ENCODE measurements at places on chromosomes 3 and 15.
A peak's percentile ranks its signal among the peaks of the same experiment; 100 is the strongest.

DNA sequence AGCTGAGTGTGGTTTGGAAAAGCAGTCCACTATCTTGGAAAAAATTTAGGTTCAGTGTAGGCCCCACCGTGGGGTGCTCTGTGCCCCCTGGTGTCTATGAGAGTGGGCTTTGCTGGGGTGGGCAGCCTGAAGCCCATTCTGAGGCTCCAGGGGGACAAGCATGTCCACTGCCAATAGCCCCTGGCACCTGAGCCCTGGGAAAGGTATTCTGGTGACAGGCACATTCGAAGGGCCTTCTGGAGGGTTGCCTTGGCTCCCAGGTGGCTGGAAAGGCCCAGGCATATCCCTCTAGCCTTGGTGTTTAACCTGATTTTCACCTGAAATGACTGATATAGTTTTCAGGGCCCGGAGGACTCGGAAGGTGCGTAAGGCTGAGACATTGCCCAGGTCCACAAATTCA lies 36.1 kb downstream of the SCN5A start:
- DNase-seq, result no peak

- no peak for DNase-seq
Measured at GRCh38 chr3:72380193-72380592, 468.1 kb downstream of the SHQ1 start.

DNA sequence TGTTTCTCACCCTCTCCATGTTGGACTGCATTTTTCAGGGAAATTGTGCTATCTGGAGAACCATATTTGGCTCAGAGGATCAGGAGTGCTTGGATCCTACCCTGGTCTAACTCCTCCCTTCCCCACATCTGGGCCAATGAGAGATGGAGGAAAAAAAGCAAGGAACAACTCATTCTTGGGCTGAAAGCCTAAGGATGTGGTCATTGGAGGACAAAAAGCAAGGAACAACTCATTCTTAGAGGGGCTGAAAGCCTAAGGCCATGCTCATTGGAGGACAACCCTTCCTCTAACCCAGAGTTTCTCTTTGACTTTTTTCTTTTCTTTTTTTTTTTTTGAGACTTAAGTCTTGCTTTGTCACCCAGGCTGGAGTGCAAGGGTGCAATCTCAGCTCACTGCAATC lies 48.6 kb upstream of the CHRNB4 start:
- DNase-seq, result no peak

- DNase-seq, result no peak
Measured at GRCh38 chr15:80615783-80616391, 79.2 kb upstream of the ABHD17C start.

DNA sequence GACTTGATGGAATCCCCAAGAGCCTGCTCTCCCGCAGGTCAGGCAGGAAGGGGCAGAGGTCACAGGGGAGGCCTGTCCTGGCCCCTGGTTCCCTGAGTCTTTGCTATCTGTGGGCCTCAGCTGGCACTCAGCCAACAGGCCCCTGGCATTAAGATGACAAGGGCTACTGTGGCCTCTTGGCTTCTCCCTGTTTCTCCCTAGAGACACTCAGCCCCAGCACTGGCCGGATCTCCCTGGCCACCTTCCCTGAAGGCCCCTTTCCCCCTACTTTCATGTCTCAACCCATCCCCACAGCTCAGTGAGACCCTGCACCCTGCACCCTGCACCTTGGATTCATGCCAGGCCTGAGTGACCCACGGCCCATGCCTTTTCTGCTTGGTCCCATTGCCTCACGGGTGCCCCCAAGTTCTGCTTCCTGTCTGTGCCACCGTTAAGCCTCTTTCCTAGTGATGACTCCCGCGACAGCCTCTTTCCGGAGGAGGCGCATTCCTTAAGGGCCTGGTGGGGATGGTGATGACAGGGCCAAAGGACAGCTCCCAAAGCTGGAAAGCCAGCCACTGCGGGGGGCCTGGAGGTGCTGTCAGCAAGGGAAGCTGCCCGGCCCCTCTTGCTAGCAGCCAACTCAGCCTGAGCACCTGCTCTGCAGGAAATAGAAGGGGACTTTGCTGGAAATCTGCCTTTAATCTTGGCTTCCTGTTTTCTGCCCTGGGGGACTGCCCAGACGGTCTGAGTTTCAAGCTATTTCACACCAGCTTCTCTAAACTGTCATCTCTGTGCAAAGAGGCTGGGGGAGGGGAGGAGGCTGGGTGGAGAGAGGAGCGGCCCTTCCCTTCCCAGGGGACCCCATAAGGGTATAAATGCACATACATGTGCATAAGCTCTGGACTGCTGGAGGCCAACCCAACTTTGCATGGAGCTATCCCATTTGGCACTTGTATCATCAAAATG lies 4.8 kb upstream of the CSK start:
- DNase-seq, result peak; percentile 85

DNA sequence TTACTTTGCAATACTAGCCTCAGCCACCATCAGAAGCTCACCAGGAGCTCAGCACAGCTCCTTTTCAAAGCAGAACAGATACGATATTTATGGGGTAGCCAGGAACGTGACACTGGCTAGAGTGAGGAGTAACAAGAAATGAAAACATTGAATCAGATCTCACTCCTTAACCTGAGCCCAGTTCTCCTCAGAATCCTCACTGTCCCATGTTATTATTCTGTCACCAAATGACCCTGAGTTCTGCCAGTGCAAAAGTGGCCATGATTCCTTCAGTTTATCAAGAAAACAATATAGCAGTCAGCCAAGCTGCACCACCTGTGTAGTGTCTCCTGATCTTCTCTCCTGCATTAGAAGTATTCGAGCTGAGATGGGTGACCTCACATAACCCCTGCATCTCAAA lies 956.7 kb downstream of the TUSC7 start:
- DNase-seq, result no peak

GRCh38 chr3:33663042-33663441 lies 55.0 kb downstream of the CLASP2 start:
- no peak for DNase-seq

GRCh38 chr15:63466378-63467192 lies 37.8 kb upstream of the USP3 start:
- DNase-seq, result peak; percentile 78

DNA sequence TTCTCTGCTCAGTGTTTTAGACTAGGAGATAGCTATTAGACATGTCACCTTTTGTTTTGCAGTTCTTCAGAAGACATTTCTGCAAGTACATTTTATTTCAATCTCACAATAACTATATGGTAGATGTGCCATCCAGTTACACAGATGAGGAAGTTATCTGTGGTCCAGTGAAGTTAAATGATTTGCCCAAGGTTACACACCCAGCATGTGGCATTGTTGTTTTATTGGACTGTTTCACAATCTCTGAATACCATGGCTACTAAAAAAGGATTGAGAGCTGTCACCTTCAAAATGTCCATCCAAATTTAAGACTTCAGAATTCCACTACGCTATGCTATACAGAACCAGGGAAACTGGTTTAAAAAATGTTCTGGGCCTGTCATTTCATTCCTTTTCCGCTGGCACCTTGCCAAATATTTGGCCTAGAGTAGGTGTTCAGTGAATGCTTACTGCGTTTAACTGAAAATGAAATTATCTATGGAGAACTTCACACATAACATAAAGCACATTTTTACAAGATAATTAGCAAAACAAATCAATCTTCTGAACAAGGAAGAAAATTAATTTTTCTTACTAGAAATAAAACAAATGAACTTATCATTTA lies 20.2 kb downstream of the TM6SF1 start:
- no peak for DNase-seq

DNA sequence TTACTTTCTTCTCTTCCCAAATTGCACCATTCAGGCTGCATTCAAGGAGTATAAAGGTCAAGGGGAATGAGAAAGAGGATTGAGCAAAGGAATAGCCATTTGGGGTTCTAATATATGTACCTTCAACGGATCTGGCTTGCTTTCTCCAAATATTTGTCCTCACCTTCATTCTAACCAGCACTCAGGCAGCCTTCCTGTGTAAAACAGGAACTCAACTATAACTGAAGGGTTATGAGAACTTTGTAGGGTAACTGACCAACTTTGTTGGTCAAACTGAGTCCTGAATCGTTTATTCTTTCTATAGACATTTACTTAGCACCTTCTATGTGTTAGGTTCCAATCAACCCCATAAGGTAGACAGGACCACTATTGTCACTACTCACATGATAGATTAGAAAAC lies 5.1 kb upstream of the CPOX start:
- no peak for DNase-seq

DNA sequence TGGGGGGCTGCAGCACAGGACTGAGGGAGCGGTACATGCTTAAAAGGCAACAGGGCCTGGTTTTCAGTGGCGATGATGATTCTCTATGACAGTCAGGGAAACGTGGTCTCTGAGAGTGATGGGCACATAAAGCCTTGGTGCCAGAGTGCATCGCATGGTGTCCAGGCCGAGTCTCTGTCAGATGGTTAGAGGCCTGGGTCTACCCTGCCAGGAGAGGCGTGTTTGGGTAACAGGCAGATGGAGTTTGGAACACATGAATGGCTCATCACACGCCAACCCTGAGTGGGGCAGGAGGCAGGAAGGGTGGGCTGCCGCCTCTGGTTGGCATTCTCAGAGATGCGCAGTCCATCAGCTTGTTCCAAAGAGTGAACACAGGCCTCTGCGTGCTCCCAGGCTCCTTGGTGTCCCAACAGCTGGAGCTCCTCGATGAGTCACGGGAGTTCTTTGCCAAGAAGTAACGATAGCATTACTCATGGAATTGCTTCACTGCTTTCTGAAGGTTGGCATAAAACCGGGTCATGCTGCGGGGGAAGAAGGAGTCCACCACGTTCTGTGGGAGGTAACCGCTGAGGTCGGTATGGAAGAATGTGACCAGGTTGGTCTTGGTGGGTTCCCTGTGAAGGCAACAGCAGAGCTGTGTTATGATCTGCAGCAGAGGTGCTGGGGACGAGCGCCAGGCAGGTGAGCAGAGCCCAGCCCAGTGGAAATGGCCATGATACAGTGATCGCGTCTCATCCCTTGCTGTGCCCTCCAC lies 11.0 kb downstream of the STARD5 start:
- peak; percentile 94 for DNase-seq

DNA sequence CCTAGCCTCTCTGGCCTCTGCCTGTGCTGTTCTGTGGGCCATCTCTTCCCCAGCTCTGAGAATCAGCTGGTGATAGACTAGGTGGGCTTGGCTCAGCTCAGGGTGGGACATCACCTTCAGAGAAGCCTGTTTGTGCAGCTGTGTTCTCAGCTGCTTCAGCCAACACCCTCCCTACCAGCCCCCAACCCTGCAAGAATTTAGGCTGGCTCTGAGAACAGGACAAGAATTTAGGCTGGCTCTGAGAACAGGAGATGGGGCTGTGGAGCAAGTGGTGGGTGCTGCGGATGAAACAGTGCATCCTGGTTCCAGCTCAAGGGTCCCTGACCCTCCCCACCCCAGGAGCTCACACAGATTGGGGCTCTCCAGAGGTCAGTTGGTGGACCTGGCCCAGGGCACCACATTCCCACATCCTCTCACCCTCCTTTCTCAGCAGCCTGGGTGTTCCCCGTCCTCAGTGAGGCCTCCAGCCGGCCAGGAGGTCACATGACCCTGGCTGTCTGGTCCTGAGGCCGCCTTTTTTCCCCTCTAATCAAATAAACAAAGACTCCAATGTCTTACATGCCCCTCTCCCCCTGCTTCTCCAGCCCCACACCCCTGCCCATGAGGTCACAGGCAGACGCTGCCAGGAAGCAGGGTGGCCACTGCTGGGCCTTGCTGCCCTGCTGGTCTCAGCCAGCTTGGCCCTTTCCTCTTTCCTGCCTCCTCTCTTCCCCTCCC lies 14.9 kb downstream of the PLEKHO2 start:
- no peak for DNase-seq

DNA sequence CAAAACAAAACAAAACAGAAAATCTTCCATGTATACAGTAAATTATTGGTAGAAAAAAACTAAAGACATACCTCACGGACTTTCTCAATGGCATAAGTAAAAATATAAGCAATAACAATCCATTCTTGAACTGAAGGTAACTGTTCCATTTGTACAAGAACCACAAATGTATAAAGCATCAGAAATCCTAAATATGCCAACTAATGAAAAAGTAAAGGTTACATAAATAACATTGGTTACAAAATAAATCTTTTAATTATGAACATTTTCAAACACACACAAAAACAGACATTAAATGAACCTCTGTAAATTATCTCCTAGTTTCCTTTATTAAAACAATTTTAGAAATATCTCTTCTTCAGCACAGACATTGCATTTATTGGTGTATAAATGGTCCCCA lies 60.7 kb upstream of the USP50 start:
- DNase-seq, result no peak

- peak; percentile 30 for DNase-seq
Measured at GRCh38 chr3:190205739-190206138, 85.0 kb upstream of the P3H2 start.

DNA sequence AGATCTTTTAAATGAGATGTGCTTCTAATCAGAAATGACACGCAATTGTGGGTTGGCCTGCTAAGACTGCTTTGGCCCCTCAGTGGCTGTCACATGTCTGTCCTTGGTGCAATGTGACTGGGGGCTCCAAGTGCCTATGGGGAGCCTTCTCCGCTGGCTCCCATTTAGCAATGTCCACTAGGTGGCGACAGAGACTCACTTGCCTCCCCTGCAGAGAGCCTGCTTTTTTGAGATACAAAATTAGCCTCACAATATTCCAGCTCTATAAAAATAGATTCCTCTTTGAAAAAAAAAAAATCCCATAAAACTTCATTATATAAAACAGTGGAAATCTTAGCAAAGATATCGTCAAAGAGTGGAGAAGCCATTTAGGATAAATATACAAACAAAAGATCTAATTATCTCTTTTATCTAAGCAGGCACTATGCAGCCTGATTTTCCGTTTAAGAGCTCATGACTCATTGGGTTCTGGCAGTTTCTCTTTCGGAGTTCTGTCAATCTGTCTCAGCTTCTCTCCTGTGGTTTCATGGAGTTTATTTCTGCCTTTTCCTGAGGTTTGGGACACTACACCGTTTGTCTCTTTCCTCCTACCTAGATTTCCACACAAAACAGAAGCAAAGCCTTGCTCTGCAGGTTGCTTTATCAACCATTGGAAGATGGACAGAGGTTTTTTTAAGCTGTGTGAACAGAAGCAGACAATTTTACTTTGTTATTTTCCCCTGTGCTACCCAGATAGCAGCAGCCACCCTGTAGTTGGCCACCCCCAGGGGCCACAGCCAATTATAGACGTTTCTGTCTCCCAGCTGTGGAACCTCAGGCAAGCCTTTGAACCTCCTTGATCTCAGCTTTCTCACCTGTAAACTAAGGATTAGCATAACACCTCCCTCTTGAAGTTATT lies 68.4 kb upstream of the TNFAIP8L3 start:
- DNase-seq, result peak; percentile 75

DNA sequence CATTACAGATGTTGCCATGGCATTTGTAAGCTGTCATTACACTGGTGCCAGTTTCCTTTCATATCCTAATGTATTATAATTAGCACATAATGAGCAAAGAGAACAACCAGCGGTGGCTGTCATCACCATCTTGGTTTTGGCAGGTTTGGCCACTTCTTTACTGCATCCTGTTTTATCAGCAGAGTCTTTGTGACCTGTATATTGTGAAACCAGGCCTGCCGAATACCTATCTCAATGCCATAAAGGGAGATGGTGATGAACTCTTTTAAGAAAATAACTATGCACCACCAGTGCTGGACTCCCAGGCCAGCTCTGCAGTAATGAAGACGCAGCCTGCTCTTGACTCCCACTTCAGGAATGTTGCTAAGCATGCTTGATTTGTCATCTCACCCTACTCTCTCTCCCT lies 458.1 kb upstream of the NR2F2 start:
- DNase-seq, result no peak
